Large intestine (tissue), 12 donors: ENCODE measurements at places on chromosomes 5 and 9.

- no peak for DNase-seq
Measured at GRCh38 chr9:125497906-125498305, 209.1 kb downstream of the MAPKAP1 start.

GRCh38 chr5:154949781-154950180, 8.9 kb downstream of the MRPL22 start:
- peak; percentile 24 for DNase-seq

GRCh38 chr5:124906339-124907097, 160.1 kb upstream of the ZNF608 start:
- peak; percentile 72 for DNase-seq

DNA sequence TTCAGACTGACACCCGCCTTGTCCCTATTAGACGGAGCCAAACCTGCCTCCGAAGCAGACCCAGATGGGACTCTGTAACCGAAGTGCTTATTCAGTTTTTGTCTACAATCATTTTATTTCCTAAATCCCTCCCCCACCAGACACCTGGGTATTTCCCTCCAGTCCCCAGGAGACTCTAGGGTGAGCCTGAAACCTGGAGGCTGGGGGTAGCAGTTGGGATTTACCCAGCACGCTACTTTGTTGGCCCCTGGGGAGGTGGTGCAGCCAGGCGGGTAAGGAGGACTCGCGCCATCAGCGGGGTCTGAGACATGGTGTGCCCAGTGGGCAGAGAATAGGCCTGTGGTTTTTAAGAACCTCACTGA, 1.3 kb upstream of the LHX2 start:
- DNase-seq: no peak

- DNase-seq: no peak
Measured at GRCh38 chr5:150441813-150442698, 7.5 kb downstream of the RPS14 start.

DNA sequence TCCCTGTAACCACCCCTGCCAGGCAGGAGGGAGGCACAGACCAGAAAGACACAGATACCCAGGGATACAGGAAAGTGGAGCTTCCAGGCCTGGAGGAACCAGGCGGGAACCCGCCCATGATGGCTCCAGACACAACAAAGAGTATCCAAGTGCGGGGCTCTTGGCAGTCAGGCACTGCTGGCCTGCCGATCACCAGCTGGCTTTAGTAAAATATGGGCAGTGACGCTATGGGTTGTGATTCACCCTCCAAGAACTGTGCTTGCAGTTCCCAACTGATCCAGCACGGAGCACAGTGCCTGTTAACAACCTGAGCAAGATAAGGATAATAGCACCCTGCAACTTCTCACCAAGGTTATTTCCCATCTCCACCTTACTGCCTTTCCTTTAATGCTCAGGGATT, 463.3 kb downstream of the IRX1 start:
- DNase-seq: no peak

- DNase-seq: no peak
Measured at GRCh38 chr9:106020186-106020585, 325.8 kb downstream of the TMEM38B start.

- no peak for DNase-seq
Measured at GRCh38 chr5:160361624-160362228, 8.7 kb downstream of the C1QTNF2 start.

GRCh38 chr9:84668196-84669012, 1.1 kb upstream of the NTRK2 start:
- DNase-seq: no peak

GRCh38 chr9:9002826-9003583, 1203.4 kb upstream of the DMAC1 start:
- no peak for DNase-seq

GRCh38 chr9:15306068-15306756, 804 bp downstream of the TTC39B start:
- peak; percentile 86 for DNase-seq

- no peak for DNase-seq
Measured at GRCh38 chr5:71973563-71973962, 133.7 kb upstream of the MAP1B start.
